ENCODE measurements at places on chromosomes 2 and 18.

GRCh38 chr2:212181646-212182045 is 357.0 kb downstream of the ERBB4 start:
- no peak for DNase-seq

DNA sequence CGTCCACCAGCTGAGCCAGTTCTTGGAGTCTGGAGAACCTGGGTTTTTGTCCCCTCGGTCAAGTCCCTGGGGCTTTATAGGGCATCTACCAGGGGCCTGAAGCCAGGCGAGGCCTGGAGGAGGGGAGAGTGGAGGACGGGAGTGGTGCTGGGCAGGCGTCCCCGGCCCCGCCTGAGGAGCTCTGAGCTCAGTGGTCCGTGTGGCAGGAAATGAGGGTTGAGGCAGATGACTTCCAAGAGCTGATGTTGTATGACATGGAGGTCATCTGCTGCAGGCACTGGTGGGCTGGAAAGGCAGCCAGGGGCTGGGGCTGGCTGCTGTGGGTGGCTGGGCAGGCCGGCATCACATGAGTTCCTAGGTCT is 118.5 kb upstream of the HS6ST1 start:
- DNase-seq, result no peak

DNA sequence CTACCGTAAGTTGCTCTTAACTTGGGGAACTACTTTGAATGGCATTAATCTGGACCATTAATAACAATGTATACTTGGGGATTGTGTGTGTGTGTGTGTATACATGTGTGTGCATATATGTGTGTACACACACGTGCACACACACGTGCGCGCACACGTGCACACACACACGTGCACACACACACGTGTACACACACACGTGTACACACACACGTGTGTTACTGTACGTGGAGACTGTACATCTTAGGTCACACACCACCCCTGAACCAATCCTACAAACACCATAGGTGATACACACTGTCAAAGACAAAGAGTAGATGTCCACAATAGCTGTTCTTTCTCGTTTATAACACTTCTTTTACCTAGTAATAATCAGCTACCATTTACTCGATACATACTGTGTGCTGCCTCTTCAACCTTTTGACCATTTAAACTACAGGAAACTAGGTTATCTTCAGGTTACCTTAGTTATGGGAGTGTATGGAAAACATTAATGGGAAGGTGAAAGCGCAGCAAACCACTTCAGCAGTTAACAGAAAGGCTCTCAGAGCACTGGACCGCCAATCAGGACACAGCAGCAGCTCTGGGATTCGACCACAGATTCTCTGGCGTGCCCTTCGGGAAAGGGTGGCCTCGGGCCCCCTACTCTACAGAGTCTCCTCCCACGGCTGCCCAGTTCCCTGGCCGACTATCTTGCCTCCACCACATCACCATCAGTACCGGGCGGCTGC is 894 bp upstream of the GCC2 start:
- DNase-seq, result no peak

GRCh38 chr2:215427585-215427984 is 8.3 kb downstream of the FN1 start:
- no peak for DNase-seq

DNA sequence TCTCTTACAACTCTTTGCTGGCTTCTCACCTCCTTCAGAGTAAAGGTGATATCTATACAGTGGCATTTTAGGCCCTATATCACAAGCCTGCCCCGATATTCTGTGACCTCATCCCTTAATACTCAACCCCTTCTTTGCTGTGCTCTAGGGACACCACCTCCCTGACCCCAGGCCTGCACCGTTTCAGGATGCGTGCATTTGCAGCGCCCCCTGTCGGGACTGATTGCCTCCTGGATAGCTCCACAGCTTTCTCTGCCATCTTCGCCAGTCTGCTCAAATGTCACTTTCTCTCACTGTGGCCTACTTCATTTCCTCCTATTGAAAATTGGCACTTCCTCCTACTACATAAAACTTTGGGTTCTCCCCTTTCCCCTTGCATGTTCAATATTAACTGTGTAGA is 289.6 kb downstream of the SOCS6 start:
- no peak for DNase-seq

DNA sequence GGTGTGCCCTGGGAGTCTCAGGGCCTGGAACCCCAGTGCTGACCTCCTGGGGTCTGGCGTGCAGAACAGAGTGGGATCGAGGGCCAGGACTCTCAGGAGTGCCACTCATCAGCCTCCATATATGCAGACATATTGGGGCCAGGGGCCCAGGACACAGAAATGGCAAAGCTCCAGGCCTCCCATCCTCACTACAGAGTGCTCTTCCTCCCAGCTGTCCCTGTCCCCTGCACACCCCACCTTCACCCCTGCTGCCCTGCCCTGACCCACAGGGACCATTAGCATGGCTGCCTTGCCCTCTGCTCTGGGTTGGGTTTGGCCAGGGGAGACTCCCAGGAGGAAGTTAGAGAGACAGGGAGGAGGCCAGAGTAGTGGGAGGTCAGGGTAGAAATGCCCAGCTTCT is 2.8 kb downstream of the TEX51 start:
- peak; percentile 34 for DNase-seq

DNA sequence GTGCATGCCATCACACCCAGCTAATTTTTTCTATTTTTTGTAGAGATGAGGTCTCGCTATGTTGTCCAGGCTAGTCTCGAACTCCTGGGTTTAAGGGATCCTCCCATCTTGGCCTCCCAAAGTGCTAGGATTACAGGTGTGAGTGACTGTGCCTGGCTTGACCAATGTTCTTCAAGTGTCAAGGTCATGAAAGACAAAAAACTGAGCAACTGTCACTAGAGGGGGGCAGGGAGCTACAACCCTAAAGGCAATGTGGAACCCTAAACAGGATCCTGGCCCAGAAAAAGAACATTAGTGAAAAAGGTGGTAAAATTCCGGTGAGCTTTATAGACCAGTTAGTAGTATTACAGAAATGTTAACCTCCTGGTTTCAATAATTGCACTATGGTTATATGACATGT is 7.3 kb downstream of the MYO5B start:
- no peak for DNase-seq

- DNase-seq, result no peak
Observed at GRCh38 chr2:239234191-239235175, 166.3 kb downstream of the HDAC4 start.

DNA sequence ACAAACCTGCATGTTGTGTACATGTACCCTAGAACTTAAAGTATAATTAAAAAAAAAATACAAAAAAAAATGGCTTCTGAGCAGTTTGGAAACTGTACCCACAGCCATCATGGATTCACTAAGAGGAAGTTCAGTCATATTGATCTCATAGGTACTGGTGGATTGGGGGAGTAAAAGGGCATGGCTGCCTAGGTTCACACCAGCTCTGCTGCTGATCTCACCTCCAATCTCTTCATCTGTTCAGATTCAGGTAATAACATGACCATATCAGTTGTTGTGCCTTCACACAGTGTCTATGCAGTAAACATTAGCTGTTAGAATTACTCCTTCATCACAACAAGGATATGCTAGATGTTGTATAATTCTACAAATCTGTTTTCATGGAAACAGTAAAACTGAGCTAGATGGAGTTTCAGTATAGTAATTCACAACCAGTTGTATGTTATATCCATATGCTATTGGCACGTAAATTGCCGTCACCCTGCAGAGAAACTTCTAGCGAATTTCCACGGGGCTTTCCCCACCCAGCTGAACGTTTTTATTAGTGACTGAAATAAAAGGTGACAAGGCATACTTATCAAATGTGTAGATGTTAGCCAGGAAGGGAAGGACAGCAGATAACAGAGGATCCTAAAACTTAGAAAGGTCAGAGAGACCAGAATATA is 59.3 kb upstream of the ITM2C start:
- no peak for DNase-seq

- peak; percentile 29 for DNase-seq
Observed at GRCh38 chr2:230939066-230939591, 14.1 kb upstream of the GPR55 start.

- DNase-seq, result no peak
Observed at GRCh38 chr2:38467768-38468455, 90.8 kb upstream of the ATL2 start.

DNA sequence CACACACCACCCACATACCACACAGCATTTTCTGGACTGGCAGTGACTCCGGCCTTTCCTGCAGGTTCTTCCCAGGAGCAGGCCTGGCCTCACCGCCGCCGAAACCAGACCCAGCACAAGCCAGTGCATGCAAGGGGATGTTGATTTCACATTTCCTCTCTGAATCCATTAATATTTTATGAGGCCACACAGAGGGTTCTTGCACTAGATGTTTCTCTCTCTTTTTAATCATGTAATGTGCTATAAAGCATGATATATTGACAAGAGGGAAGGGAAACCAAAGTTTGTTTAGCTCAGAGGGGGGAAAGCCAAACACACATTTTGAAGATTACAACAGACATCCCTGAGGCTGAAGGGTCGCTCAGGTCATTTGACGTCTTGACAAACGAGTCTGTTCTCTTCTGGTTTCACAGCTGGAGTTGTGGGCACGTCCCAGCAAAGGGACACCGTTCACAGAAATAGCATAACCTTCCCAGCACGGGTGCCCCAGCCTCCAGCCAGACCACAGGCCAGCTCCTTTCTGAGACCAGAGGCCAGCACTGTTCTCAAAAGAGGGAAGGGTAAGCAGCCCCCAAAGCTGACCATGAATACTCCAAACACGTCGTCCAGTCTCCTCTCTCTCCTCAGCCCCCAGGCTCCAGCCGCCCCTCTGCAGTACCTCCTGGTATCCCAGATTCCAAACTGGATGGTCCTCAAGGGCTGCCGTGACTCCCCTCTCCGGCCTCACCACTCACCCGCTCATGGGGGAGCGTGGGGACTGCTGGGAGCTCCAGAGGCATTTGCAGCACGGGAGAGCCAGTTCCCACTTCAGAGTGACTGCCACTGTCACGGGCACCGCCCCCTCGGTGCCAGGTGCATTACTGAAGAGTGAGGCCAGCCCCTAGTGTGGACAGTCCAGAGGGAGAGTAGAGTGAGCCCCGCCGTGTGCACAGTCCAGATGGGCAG is 340.3 kb upstream of the SALL3 start:
- DNase-seq, result no peak

DNA sequence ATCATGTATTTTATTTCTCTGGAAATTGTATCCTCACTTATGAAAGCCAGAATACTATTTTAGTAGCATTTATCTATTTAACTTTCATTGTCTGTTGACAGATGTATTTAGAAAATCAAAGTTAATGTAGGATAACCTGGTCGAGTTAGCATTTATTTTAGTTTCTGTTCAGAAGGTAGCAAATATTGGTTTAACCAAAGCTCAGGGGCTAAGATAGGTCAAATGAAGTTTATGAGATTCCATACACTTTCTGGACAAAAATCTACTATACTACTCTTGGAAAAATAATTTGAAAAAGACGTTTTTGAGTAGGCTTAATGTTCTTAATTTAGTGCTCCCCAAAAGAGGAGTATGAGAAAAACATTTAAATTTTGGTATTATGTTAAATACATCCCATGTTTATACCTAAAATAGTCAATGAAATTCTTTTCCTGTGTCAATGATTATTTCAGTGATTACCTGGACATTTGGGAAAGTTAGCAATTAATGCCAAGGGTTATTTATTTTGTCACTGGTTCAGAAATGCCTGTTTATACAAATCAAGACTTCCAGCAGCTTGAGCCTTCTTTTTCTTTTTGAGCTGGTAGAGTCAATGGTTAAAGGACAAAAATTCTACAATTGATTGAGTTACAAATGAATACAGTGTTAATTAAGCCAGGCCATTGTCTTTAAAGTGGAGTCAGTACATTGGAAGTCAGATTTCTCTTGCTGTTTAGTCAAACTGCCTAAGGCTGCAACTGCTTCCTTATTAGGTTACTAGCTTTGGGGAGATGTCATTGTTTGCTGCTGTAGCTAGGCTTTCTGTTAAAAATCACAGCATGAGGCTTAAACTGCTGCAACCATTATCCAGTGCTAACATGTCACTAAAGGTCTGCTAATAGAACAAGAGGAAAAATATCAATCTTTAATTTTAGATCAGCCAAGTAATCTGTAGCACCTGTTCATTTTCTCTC is 182.3 kb downstream of the CAMKMT start:
- DNase-seq, result no peak

DNA sequence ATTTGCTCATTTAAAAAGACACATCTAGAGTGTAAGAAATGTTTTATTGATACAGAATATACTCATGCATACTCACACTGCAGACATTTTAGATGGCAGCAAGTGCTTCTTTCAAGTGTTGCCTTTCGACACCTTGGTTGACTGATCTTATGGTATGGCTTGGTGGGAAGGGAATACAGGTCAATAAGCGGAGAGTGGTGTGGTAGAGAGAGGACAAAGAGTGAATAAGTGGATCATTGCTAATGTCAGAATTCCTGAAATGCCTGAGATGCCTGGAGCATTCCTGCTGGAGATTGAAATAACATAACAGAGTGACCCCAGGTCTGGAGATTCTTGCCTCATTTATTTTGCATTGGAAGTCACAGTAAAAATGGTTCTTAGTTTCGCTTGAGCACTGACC is 76.7 kb downstream of the RND3 start:
- no peak for DNase-seq

GRCh38 chr2:123101434-123101833 is 923.7 kb upstream of the CNTNAP5 start:
- DNase-seq, result no peak

DNA sequence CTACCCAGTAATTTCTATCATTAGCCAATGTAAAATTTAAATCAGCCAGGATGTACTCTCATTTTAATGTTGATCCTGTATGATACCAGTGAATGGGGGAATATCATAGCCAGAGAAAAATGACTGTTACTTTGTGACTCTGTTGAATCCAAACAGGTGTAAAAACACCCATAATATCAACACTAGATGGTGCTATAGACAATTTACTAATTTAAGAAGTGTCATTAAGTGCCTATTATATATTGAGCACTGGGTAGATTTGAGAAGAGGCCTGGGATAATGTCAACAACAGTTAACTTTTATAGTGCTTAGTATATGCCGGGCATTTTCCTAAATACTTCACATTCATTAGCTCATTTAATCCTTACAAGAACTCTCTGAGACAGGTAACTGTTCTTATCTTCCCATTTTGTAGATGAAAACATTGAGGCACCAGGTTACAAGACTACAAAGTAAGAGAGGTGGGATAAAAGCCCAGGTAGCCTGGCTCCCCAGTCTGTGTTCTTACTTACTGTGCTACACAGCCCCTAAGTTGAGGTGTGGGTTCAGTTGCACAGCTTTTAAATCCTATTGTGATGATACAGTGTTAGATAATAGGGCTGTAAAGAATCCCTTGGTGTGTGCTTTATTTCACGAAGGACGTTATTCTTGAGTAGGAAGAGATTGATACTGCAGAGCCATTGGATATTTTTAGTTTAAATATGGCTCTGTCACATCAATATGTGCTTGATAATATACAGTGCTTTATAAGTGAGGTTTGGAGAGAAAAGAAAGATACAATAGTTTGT is 325.5 kb downstream of the AGPS start:
- no peak for DNase-seq

- peak; percentile 62 for DNase-seq
Observed at GRCh38 chr2:101238930-101239759, 13.5 kb upstream of the CNOT11 start.

Data from lower lobe of right lung (tissue), 2 donors.